ENCODE measurements at places on chromosomes 1 and 21.

GRCh38 chr1:100391675-100392074, 39.4 kb downstream of the CDC14A start:
- no peak for DNase-seq

DNA sequence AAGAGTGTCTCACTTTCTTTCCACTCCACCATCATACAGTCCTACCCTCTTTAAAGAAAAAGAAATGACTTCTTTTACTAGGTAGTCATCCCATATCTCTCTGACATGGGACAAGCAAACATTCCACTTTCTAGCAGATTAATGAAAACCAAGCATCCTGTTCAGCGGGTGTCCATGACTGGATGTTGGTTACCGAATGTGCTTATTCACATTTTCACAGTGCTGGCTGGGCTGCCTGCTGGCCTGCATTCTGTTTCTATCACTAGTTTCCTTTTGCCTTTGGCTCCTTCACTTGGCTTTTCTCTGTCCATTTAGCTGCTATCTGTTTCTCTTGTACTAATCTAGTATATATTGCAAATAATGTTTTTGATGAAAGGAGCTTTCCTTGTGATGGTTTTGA, 598.4 kb downstream of the RWDD3 start:
- DNase-seq = no peak

DNA sequence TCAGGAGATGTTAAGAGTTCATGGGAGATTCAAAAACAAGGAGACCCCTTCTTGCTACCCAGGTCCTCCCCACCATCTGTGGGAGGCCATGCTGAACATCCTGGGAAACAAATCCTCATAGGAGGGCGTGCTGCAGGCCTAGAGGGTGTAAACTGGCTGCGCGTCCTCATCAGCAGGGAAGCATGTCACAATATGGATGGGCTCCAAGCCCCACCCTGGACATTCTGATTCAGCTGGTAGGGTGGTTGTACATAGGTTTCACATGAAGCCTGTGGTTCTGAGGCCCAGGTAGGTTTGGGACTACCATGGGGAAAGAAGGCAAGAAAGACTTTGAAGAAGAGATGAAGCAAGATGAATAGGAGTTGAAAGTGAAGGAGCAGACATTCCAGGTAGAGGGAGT, 44.6 kb upstream of the IFNLR1 start:
- DNase-seq = no peak

DNA sequence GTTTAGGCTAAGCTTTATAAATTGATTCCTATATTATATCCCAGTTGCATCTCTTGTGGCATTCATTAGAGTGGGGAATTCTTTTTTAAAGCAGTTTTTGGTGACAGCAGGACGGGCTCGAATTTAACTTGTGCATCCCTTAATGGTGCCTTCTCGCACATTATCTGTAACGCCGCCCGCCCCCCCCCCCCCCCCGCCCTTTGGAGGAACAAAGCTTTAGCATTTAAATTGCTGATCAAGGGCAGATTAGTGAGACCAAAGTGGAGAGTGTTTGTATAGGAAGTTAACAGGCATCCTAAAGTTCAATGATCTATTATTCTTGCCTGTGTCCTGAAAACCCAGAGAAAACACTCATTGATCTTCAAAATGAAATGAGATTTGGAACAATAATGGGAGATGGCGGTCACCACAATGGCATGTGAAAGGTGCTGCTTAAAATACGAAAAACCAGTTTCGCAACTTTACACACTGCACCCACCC, 2.2 kb downstream of the LMO4 start:
- no peak for DNase-seq

DNA sequence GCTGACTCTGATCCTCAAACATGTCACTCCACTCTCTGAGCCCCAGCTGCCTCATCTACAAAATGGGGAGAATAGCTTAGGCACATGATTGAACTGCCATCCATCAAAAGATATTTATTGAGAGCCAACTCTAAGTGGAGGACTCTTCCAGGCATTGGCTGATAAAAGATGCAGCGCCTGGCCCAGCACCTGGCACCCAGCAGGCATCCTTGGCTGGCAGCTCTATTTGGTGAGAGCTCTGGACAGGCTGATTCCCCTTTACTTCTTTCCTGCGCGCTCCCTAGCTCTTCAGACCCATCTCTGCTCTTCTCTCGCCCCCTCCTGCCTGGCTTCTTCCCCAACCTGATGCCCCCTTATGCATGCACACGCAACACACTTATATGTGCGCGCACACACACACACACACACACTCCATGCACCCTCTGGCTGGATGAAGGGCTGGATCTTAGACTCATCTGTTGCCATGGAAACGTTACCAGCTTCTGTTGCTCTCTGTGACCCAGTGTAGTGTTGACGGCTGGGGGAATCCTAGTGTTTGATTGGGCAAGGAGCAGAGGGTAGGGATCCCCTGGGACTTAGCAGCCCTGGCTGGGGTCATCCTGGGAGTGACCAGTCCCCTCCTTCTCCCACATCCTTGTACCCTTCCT, 49.3 kb downstream of the VWA5B1 start:
- no peak for DNase-seq

DNA sequence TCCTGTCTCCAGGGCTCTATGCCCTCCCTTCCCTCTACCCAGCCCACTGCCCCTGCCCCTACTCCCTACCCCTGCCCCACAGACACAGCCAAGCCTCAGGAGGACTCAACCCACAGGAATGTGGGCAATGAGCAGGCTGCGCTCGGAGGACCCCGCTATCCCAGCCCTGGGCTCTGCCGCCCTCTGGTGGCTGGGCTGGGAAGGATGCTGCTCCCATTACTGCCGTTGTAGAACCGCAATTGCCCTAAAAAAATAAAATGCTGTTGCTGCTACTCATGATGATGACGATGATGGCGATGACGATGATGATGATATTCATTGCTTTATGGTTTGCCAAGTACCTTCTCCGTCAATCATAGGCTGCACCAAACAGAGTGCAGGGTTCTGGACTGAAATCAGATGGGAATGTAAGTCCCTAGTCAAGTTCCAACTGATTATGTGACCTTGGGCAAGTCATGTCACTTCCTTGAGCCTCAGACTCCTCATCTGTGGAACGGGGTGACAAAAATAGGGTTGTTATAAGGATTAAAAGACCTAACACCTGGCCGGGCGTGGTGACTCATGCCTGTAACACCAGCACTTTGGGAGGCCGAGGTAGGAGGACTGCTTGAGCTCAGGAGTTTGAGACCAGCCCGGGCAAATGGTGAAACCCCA, 24.6 kb downstream of the ARHGEF19 start:
- no peak for DNase-seq

DNA sequence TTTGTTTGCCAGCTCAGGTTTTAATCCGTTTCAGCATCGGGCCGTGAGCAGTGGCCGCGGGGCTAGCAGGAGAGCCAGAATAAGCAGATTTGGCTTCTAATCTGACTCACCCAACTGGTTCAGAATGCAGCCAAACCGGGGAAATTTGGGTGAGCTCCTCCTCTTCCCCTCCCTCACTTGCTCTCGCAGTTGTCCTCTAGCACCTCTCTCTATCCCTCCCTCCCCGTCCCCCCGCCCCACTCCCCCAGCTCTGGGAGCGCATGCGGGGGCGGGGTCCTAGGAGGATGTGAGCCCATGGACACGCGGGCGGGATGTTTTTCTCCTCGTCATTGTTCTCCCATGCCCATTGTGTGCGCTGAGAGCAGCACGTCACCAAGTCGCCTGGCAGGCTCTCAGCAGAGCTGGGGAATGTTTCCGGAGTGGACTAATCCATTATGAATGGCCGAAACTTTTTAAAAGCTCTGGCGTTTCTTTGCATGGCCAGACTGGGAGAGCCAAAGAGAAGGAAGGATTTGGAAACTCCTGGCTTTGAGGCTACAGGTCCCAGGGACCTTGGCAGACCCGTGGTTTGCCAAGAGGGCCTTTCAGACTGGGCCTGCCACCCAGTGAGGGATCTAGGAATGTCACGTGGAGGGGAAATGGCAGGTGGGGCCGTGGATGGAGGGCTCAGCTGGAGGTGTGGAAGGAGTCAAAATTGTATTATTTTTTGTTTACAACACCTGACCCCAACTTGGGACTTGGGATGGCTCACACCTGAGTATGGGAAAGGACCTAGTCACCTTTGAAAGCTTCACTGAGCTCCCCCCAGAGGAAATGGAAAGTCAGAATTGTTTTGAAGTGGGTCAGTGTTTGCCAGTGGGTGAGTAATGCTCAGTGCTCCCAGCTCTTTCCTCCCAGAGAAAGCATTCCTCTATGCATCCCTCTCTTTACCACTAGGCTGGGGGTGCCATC, 39.2 kb downstream of the CDK18 start:
- DNase-seq = peak; percentile 66

DNA sequence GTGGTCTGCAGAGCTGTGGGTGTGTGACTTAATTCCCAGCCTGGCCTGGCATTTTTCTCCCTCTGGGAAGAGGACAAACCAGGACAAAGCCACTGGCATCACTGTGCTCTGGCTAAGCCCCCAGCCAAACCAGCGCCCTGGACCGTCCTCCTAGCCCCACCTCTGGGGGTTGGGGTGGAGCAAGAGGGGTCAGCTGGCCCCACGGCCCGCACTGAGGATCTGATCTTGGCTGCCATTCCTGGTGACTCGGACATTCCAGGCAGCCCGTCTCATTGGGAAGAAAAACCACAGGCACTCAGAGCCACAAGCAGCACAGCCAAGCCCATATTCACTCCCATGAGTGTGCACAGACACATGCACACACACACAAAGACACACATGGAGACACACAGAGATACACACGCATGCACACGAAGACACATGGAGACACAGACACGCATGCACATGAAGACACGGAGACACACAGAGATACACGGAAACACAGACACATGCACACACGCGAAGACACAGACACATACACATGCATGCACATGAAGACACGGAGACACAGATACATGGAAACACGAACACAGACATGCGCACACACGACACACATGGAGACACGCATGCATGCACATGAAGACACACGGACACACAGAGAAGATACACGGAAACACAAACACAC, 2.3 kb upstream of the MXRA8 start:
- no peak for DNase-seq

DNA sequence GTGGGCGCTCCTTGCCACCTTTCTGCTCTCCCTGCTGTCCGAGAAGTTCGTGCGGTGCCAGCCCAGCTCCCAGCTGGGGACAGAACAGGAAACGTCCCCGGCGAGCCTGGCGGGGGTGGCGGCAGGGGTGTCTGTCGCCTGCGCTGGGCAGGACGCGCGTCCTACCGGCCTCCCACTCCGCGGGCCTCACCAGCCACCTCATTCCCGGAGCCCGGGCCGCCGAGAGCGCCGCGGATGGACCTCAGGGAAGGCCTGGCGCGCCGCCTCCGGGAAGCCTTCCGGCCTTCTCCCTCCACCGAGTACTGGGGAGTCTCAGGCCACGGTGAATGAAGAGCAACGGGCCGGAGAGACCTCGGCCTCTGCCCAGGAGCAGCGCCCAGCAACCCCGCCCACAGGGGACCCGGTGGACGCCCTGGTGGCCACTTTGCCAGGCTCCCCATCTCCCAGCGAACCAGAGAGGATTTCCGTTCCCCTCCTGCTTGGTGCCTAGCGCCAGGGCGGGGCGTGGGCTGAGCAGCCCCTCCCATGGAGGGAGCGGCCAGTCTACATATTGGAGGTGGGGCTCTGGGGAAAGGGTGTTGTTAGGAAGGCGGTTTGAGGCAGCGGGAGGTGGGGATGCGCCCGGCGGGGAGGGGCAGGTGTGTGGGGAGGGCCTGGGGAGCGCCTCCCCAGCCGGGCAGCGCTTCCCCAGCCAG, 9.5 kb upstream of the TNFRSF14 start:
- no peak for DNase-seq

GRCh38 chr1:149942207-149942606, 5.5 kb upstream of the MTMR11 start:
- DNase-seq = no peak
